Subcutaneous preadipocyte (primary cell): ENCODE measurements at places on chromosomes 7 and 10. TPM values are rescaled to one million over a fixed set of nuclear protein-coding genes. Genes with fewer than 3 reads are reported as not detected.

ZNF32 gene
- total RNA-seq: 16.0 and 19.5 TPM in 2 replicates

PAPOLB gene
- under 0.01 and 0.20 TPM in 2 replicates for total RNA-seq

ADRB1 gene
- not detected in 2 replicates for total RNA-seq

NOS3 gene
- total RNA-seq: 3.3 and 3.9 TPM in 2 replicates

TMEM270 gene
- not detected in 2 replicates for total RNA-seq

GPER1 gene
- 4.1 and 8.5 TPM in 2 replicates for total RNA-seq
